Activated CD8-positive, alpha-beta memory T cell treated with anti-CD3 and anti-CD28 coated beads for 36 hours (primary cell): ENCODE measurements at places on chromosomes 2 and 18. TPM values are rescaled to one million over a fixed set of nuclear protein-coding genes. Genes with fewer than 3 reads are reported as not detected.

Gene DNAJC5G
- not detected for total RNA-seq

Gene RFX8
- total RNA-seq = not detected

Gene TTC39C
- total RNA-seq = 55.8 TPM

Gene LRRC30
- total RNA-seq = not detected

Gene KCNIP3
- not detected for total RNA-seq

Gene ENOSF1
- total RNA-seq = 75.2 TPM

Gene CCDC148
- total RNA-seq = not detected

Gene RBM43
- total RNA-seq = 1.9 TPM

Gene ANKRD30BL
- not detected for total RNA-seq

Gene PARD6G
- total RNA-seq = 0.72 TPM

Gene GORASP2
- total RNA-seq = 79.2 TPM

Gene REG3A
- total RNA-seq = not detected

Gene DSG4
- total RNA-seq = not detected

Gene PROKR1
- 0.08 TPM for total RNA-seq

Gene PLEKHH2
- total RNA-seq = 0.50 TPM

Gene NMS
- not detected for total RNA-seq

Gene ING5
- total RNA-seq = 47.1 TPM

Gene SERPINB11
- not detected for total RNA-seq

Gene MATN3
- not detected for total RNA-seq

Gene CHST10
- 14.1 TPM for total RNA-seq

Gene DLGAP1
- total RNA-seq = not detected

Gene ANO7
- total RNA-seq = 3.1 TPM

Gene ATP6V1C2
- not detected for total RNA-seq

Gene COLEC12
- not detected for total RNA-seq

Gene GAL3ST2
- 0.21 TPM for total RNA-seq

Gene MPPE1
- total RNA-seq = 30.8 TPM

Gene HNMT
- not detected for total RNA-seq

Gene SAG
- total RNA-seq = not detected

Gene TLX2
- 0.25 TPM for total RNA-seq

Gene DIPK1C
- not detected for total RNA-seq

Gene OTX1
- not detected for total RNA-seq

Gene TMEFF2
- not detected for total RNA-seq

Gene GPD2
- 51.8 TPM for total RNA-seq

Gene L3MBTL4
- 0.13 TPM for total RNA-seq

Gene PLGLB1
- total RNA-seq = 3.1 TPM

Gene CYP1B1
- 6.9 TPM for total RNA-seq

Gene ARHGAP15
- total RNA-seq = 36.1 TPM

Gene CD226
- 189 TPM for total RNA-seq

Gene CKAP2L
- 23.0 TPM for total RNA-seq

Gene STEAP3
- total RNA-seq = 0.46 TPM

Gene MARCO
- total RNA-seq = not detected

Gene MEP1B
- total RNA-seq = not detected

Gene RTP5
- total RNA-seq = 0.25 TPM

Gene OTOS
- total RNA-seq = not detected

Gene GCFC2
- total RNA-seq = 31.4 TPM

Gene FAP
- not detected for total RNA-seq

Gene CD302
- total RNA-seq = 0.61 TPM

Gene DRC1
- total RNA-seq = not detected

Gene AMER3
- not detected for total RNA-seq

Gene CFAP65
- not detected for total RNA-seq

Gene TGFA
- total RNA-seq = 0.13 TPM

Gene CNGA3
- total RNA-seq = not detected

Gene FBXO11
- total RNA-seq = 39.2 TPM

Gene HEATR5B
- total RNA-seq = 17.5 TPM

Gene ALKAL2
- not detected for total RNA-seq

Gene ZBTB7C
- total RNA-seq = 0.04 TPM

Gene PID1
- total RNA-seq = not detected
